ENCODE measurements at places on chromosomes 12 and 14.

DNA sequence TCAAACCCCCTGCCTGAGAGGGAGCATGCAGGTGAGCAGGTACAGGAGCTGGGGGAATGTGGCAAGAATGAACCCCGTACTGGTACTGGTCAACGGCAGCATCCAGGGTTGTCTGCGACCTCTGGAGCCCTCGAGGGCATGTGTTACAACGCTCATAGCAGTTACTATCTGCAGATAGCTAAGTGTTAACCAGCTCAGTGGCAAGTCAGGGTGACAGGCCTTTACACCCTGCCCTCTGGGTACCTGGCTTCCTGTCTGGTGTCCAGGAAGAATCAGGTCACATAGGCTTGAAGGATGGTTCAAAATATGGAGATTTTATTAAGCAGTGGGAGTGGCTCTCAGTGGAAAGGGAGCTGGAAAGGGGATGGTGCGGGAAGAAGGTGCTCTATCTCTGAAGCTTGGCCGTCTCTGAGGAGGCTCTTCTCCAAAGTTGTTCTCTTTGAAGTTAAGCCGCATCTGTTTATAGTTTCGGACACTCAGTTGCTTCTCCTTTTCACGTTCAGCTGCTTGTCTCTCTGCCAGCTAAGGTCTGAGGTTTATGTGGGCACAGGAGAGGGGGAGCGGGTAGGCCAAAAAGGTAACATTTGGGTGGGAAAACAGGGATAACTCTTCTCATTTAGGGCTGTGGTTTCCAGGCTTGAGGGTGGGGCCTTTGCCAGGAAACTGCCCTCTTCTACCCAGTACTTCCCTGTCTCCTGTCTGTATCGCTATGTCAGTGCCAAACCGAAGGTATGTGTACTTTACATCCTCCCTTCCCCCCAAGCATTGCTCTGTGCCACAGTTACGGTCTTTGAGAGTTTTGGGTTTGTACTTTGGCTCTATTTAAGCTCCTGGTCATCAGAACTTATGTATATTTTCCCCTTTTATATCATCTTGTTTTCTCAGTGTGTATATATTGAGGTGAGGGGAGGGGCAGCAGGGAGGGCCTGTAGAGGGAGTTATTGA lies 305.8 kb downstream of the RGS6 start:
- DNase-seq, result no peak

DNA sequence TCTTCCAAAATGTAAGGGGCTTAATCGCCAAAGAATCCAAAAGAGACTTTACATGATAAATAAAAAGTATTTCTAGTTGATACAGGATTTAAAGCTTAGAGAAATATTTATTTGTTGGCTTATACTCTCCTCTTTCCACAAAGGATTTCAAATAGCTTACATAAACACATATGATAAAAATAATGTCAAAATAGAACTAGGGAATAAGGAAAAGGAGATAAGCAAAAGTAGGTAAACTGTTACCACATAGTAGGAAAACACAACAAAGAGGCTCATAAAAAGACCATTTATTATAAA lies 387.0 kb downstream of the EGLN3 start:
- DNase-seq, result no peak

- no peak for DNase-seq
Measured at GRCh38 chr12:72560003-72560769, 288.0 kb downstream of the TRHDE start.

GRCh38 chr14:35231207-35231760 lies 60.9 kb upstream of the PSMA6 start:
- DNase-seq, result no peak

GRCh38 chr12:125114365-125115141 lies 49.3 kb downstream of the AACS start:
- DNase-seq, result no peak

- no peak for DNase-seq
Measured at GRCh38 chr12:8822298-8822697, at the start of gene A2ML1. TSS of gene A2ML1 (plus strand) at chr12:8822621. CDS start at chr12:8822652, 31 bp downstream.

DNA sequence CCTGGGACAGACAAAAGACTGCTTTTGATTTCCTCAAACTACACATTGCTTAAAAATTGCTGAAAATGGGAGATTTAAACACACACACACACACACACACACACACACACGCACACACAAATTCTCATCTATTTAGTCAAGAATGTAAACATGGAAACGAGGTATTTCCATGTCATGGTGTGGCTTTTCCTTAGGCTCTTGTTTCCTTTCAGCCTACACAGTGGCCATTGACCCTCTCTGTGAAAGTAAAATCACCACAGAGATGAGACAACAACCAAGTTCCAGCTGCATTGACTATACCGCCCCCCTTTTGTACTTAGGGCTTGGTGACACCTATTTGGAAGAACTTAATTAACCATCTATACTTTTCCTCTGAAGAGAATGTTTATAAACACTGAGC lies 41.9 kb downstream of the TTC8 start:
- DNase-seq, result no peak

- no peak for DNase-seq
Measured at GRCh38 chr14:37697489-37698121, 102.2 kb downstream of the TTC6 start.

GRCh38 chr14:70709726-70710382 lies 68.1 kb downstream of the TTC9 start:
- no peak for DNase-seq

DNA sequence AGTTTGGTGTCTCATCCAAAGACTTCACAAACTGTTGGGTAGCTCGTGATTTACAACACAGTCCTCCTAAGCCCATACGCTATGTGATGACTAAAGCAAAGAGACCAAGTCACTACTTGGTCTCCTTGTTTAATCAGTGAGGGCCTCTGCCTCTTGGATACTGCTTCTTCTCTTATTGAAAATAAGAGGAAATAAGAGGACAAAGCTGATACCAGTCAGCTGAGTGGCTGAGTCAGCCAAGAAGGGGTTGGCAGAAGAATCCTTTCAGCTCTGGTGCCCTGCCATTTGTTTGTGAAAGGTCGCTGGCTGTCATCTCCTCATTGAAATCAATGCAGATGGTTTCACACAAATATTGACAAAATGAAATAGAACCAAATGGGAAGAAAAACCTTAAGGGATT lies 67.5 kb upstream of the SLC35F4 start:
- no peak for DNase-seq

DNA sequence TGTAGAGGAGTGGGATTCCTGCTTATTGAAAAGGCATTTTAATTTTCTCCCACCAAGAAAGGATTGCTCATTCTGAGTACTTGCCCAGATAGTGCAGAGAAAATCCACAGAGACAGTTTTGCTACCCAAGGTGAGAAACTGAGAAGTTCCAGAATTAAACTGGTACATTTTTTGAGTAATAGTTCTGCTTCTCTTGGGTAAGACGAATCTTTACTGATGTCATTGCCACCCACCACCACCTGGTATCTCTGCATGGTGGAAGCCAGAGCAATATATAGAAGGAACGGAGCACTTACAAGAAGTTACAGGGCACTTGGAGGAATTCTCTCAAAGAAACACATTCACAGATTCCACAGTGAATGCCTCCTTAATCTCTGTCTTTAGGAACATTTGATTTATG lies 20.7 kb upstream of the FRMD6 start:
- DNase-seq, result no peak

DNA sequence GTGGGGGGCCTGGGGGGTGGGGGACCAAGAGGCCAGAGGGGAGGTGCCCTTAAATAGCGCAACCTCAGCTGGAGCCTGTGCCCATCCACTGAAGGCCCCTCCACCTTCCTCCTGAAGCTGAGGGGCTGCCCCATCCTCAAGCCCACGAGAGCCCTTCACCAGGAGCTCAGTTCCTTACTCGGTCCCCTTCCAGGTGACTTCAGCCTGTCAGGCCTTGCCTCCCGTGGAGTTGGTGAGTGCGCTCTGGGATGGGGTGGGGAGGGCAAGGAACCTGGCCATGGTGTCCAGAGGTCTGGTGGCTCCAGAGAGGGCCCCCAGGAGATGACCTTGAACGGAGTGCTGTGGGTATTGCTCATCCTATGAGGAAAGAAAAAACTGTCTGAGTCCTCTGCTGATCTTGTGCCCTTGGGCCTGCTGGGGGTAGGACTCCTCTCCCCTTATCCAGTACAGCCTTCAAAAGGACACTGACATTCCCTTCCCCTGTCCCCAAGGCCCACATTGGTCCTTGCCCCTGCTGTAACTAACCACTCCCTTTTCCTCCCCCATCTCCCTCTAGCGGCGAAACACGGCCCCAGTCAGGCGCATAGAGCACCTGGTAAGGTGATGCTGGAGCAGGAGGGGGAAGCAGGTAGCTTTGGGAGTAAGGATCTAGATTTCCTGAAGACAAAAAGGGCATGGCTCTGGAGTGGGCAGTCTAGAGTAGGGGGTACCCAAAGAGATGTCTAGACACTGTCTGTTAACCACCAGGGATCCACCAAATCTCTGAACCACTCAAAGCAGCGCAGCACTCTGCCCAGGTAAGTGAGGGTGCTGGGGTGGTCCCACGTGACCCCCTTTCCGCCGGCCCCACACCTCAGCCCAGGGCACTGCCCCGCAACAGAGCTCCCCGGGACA lies 3.6 kb downstream of the TNS2 start:
- no peak for DNase-seq

DNA sequence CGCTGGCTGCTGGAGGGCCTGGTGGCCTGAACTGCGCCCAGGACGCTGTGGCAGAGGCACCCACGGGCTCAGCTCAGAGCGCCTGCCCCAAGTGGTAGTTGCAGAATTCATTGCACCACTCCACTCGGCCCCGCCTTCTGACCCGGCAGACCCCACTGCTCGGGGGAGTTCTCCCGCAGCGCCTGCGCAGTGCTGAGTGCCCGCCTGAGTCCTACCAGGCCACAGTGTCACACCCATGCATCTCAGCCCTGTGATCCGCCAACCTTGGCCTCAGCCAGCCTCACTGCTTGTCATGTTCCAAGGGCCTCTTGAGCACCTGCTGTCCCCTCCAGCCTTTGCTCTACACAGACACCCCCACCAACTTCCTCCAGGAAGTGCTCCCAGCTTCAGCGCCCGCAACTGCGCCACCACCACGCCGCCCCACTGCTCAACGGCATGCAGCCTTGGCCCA lies 12.2 kb downstream of the DEGS2 start:
- no peak for DNase-seq

- DNase-seq, result no peak
Measured at GRCh38 chr14:35504260-35504659, 29.7 kb upstream of the INSM2 start.

DNA sequence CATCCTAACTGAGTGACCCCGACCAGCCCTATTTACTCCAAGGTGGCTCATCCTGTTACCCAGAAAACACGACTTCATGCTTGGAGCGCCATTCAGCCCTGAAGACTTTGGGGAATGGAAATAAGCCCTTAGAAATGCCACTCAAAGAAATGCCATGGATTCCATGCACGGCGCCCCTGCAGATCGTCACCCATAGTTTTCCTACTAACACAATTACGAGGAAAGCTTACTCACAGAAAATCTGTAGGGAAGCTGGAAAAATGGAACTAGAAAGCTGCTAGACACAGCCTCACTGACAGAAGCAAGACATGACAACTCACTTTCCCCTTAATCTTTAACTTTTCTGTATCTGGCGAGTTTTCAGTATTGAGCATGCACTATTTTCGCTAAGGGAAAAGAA lies 19.5 kb downstream of the NUAK1 start:
- DNase-seq, result no peak

DNA sequence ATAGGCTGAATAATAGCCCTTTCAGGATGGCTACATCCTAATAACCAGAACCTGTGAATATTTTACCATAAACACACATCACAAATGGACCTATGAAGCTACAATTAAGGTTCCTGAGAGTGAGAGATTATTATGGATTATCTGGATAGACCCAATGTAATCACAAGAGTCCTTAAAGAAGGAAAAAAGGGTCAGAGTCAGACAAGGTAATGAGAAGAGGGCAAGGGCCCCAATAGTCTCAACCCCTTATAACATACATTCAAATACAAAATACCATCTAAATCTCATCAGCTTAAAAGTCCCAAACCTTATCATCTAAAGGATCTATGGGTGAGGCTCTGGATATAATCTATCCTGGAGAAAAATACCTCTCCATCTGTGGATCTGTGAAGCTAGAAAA lies 64.7 kb downstream of the GARIN6 start:
- no peak for DNase-seq

DNA sequence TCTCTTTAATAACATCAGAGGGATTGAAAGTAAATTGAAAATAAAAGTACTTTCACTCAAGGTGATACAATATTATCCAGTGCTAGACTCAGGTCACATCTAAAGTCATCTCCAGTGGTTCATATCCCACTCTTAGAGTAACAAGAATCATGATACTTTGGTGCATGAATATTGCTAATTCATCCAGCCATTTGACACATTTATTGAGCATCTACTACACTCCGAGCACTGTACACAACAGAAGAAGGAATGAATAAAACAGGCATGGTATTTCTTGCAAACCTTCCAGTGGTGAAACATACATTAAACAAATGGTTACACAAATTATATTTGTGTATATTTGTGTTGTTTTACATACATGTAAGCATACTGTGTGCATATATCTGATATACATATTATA lies 116.0 kb upstream of the TMCC3 start:
- DNase-seq, result no peak

- no peak for DNase-seq
Measured at GRCh38 chr14:101120641-101121507, 217.4 kb upstream of the RTL1 start.

DNA sequence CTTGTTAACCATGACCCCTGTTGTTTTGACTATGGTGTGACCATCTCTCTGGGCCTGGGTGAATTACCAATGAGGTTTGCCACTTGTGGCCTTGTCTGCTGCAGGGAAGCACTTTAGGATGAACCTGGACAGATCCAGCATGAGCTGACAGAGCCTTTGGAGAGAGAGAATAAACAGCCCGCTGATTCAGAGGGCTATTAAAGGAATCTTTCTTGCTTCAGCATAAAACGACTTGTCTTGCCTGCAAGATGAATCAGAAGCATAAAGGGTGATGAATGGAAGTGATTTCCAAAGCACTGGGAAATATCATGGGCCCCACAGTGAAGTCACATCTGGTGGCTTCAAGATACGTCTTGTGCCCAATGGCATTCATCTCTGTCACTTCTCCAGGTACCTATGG lies 69.0 kb upstream of the WSCD2 start:
- no peak for DNase-seq

DNA sequence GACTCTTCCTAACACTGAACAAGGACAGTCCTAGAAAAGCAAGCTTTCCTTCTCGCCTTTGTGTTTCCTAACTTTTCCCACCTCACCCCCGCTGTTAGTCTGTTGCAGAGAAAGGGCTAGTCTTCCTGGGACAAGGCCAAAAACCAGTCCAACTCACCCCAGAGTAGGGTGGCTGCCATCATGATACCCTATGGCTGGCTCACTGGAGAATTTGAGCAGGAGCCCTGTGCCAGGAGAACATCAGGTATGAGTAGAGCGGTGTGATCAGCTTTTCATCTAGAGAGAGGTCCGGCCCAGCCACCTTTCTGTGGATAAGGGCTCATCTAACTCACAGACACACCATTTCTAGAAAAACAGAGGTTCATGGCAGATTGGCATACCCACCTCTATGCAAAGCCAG lies 16.7 kb upstream of the ZFP36L1 start:
- no peak for DNase-seq

- DNase-seq, result no peak
Measured at GRCh38 chr12:79597910-79598309, 92.9 kb downstream of the PAWR start.

DNA sequence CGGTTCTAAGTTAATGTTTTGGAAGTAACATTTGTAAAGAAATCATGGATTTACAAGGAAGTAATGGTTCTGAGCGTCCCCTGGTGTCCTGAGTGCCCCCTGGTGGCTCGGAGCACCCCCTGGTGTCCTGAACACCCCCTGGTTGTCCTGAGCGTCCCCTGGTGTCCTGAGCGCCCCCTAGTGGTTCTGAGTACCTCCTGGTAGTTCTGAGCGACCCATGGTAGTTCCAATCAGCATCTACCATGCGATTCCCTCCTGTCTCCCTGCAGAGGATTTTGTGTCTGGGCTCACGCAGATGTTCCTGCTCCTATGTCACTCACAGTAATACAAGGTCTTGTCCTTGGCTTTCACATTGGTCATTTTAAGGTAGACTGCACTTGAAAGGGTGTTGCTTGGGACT lies 1352.9 kb downstream of the TMEM121 start:
- DNase-seq, result no peak

Data from GM18507 (cell line).